Left lung (tissue), 14 donors: ENCODE measurements at places on chromosomes 5 and 9.

- no peak for DNase-seq
These were observed 86.0 kb downstream of the SNCAIP start for GRCh38 chr5:122398016-122398415.

- DNase-seq = no peak
These were observed 480.1 kb upstream of the SMARCA2 start for GRCh38 chr9:1535051-1535450.

DNA sequence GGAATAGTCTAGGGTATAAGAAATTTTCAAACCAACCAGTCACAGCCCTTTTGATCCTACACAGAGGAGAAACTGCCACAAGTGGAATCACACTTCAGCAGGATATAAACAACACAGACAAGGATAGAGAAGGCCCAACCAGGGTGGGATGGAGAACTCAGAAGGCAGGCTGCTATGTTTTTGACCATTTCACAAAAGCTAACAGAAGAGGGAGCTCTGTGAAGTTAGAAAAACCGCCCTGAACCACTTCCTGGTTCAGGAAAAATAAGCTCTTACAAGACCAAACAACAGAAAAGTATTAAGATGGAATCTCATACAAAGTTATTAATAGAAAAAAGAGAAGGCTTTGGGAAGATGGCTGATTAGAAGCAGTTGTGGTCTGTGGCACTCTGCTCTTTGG lies 960 bp upstream of the IFNB1 start:
- DNase-seq = no peak

GRCh38 chr5:132754947-132755346 lies 7.7 kb downstream of the CCNI2 start:
- no peak for DNase-seq

DNA sequence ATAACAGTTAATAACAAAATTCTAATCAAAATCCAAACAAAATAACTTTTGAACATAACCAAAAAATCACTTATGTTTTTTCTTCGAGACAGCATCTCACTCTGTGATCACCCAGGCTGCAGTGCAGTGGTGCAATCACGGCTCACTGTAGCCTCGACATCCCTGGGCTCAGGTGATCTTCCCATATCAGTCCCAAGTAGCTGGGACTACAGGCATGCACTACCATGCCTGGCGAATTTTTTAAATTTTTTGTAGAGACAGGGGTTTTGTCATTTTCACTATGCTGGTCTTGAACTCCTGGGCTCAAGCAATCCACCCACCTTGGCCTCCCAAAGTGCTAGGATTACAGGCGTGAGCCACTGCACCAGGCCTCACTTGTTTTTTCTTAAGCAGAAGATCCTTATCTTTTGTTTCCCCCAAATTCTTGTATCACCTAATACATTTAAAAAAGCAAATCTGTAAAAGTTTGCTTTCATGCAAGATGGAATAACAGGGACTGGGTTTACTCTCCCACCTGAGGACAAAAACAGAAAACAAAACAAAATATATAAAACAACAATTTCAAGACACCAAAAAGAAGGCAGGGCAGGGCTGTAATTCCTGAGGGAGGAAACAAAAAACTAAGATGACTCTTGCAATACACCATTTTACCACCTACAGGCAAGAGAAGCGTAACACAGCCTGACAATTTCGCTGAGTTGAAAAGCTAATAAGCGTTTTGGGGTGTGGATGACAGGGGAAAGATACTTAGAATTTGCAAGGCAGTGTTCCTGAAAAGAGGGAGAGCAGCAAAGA lies 71.4 kb downstream of the RAPGEF6 start:
- no peak for DNase-seq

DNA sequence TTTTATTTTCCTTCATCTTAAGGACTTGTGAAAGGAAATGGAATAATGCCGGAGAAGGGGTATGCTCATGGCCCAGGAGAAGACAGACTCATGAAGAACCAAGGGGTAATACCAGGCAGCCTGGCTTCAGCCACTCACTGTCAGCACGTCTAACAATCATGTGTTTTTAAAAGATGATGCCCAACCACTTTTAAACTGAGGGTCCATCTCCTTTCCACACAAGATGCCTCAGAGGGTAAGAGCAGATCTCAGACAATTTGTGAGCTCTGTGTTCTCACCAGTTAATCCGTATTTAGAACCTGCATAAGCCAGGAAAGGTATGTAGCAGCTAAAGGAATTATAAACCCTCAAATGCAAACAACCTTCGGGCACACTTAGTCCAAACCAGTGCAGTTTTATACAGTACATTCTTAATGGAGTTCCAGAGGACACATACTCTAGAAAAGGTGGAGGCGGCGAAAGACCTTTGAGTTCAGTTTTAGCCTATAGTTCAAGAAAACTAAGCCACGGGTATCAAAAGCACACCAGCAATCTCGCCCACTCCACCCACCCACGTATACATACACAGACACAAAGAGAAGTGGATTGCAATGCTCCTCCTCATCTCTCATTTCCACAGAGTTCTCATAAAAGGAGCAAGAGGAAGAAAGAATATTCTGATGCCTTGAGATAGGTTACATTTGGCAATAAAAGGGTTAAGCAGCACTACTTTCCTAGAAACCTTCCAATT lies 2.6 kb downstream of the DIAPH1 start:
- no peak for DNase-seq
